HuH-7.5 (cell line): ENCODE measurements at places on chromosomes 3 and 15.

- DNase-seq, result no peak
These were observed 739 bp downstream of the SNRPN start for GRCh38 chr15:24955531-24955921.

GRCh38 chr3:196947136-196947859 is 5.0 kb upstream of the NCBP2 start:
- DNase-seq, result no peak

GRCh38 chr3:174440253-174440701 is 418.9 kb upstream of the NAALADL2 start:
- DNase-seq, result no peak

DNA sequence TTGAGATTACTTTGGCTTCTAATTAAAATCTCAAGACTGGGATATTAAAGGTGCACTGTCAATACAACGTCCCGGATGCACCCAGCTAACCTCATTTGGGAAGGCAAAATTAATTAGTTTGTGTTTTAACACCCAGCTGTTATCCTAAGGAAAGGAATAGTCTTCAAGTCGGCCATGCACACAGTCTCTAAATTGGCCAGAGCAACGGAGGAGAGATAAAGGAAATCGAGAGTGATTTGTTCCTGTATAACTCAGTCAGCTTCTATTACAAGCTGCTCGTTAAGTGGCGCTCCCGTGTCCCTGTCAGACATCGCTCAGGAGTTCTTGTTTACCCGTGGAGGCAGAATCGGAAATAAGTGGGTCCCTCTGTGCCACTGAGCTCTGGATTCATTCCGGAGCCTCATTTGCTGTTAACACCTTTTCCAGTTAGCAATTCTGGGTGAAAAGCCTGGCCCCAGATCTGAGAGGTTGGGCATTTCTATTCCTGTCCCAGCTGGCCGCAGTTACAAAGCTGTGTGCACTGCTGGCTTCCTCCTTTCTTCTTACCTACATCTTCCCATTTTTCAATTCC is 63.9 kb downstream of the ST8SIA2 start:
- DNase-seq, result no peak

DNA sequence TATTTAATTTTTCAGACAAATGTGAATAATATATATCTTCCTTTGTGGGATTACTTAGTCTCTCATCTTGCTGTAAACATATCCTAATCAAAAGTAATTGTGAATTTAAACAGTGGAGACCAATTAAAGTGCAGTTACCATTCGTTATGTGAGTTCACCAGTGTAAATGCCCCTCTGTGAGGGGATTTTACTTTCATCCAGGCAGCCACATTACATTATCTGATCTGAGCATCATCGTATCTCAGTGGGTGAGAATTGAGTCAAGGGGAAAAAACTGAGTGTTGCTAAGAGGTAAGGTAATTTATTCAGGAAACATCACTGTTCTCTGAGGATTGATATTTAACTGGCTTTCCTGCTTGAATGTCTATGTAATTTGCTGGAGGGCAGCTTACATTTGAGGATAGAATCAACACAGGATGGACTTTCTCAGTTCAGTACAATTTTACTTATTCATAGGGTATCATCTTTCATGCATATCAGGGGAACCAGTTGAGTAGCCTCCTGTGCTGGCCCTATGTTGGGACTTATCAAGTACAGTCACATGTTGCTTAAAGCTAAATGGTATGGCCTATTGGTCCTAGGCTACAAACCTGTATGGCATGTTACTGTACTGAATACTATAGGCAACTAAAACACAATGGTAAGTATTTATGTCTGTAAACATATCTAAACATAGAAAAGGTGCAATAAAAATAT is 219.7 kb downstream of the CD47 start:
- DNase-seq, result no peak

DNA sequence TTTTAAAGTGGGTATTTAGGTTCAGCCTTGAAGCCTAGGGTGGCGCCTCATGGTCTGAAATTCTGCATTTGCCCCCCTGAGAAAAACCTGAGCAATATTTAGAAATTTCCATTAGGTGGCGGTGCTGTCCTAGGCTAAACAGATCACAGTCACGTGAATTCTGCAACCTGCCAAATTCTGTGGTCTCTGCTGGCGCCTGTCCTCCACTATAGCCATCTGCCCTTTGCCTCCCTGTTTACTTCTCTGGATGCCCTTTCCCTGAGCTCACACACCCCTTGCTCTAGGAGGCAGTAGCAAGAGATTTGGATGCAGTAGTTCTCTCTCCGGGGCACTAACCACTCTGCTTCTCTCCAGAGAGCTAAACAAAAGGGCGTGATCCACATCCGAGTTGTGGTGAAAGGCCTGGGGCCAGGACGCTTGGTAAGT is 9.1 kb downstream of the MRPS11 start:
- peak; percentile 40 for DNase-seq

DNA sequence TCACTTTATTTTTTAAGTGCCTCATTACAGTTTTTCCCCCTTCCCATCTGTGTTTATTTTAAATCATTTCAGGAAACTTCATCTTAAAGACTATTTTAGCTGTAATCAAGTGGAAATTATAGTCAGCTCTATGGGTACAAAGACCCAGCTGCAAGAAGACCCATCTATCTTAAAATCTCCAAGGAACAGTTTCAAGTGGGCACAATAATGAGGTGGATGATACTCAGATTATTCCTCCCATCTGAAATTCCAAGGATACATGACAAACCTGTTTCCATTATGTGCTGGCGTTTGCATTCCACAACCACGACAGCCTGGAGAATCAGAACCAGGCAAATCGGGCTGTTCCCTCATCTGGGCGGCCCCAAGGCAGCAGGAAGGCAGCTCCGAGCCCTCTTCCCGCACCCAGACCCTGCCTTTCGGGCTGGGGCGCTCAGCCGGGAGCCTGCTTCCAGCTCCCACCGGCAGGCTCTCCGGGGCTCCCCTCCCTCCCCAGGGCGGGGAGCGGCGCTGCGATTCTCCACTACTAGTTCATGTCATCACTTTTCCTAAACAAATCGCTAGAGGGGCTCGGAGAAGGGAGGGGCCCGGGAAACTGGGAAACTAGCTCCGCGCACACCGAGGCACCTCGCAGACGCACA is at the start of gene MGLL:
Gene MGLL, minus strand, starts transcription at position 475 of the 641 bp plus-strand sequence. Its CDS starts 197 bp downstream, at position 278.
- DNase-seq, result peak; percentile 62

- DNase-seq, result no peak
These were observed 24.9 kb upstream of the PLXNA1 start for GRCh38 chr3:126957776-126958637.

GRCh38 chr3:194623449-194624290 is 9.5 kb downstream of the TMEM44 start:
- DNase-seq, result no peak

DNA sequence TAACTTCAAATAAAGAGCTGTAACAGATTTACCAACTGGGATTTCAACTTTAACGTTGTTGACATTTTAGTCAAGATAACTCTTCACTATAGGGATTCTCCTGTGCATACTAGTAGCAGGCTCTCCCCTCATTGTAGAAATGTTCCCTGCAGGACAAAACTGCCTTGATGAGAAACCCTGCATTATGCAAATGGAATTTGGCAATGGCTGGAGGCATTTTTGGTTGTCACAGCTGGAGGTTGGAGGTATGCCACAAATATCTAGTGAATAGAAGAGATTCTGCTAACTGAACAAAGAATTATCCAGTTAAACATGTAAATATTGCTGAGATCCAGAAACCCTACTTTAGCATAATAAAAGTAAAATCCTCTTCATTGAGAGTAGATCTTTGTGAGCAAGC is 928.8 kb upstream of the ALCAM start:
- DNase-seq, result no peak

- DNase-seq, result no peak
These were observed 55.4 kb upstream of the PIAS1 start for GRCh38 chr15:67998599-67999133.

DNA sequence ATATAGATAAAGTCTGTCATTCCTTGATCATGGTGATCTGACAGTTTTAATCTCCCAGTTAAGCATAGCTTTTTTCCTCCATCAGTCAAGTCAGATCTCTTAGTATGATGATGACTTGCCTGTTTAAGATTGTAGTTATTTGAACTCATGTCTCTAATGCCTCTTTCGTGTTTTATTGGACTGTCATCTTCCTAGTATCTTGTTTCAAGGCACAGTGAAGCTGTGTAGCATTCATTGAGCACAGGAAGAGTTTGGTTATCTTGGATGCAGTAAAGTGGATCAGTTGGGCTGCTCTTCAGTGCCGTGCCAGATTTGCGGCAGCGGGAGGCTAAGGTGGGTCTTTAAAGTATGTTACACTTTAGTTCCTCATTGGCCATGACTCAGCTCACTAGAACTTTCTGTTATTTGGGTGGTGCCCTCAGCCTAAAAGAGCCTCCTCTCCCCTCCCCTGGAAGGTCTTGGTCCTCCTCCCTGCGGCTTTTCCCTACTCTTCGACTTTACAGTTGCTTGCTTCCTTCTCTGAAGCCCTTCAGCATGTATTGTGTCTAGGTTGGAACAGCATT is 45.7 kb upstream of the SKOR1 start:
- DNase-seq, result no peak

- no peak for DNase-seq
These were observed 61.6 kb downstream of the TMEM39A start for GRCh38 chr3:119401503-119402440.

- DNase-seq, result no peak
These were observed 17.5 kb downstream of the IL1RAP start for GRCh38 chr3:190531406-190531805.

GRCh38 chr3:65178703-65179102 is 490.9 kb upstream of the ADAMTS9 start:
- no peak for DNase-seq

DNA sequence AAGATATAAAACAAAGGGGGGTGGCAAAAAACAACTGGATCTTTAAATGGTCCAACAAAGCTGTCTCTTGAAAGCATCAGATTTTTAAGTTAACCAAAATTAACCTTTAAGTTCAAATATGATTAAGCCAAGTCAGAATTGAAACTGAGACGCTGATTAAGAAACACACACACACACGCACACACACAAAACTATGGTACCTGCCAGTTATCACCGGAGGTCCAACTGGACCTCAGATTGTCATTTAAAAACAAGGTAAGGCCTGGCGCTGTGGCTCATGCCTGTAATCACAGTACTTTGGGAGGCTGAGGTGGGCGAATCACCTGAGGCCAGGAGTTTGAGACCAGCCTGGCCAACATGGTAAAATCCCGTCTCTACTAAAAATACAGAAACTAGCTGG is 10.4 kb downstream of the ARF4 start:
- no peak for DNase-seq
